ENCODE measurements at places on chromosomes 6 and 20.

GRCh38 chr20:8971669-8972316 lies 97.1 kb upstream of the PLCB4 start:
- no peaks in the 10 kb centered on the region for H3K27me3 ChIP-seq
- no peak for DNase-seq
- H3K27ac ChIP-seq = no peak overlapping the region
- H3K36me3 ChIP-seq = no peaks in the 10 kb centered on the region

DNA sequence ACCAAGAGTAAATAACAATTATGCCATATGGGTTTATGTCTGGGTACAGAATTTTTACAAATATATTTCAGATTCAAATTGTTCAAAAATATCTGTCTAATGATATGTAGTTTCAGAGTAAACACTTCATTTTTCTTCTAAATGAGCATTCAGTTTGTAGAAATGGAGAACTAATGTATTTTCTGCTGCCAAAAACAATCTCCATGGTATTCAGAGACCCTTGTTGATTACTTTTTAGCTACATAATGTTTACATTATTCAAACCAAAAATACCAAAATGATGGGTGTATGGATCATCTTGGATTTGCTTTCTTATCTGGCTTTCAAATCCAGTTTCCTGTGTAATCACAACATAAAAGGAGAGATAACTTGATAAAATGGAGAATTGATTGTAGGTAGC lies 576.0 kb upstream of the CDH4 start:
- no peaks in the 10 kb centered on the region for H3K4me1 ChIP-seq
- H3K36me3 ChIP-seq = no peaks in the 10 kb centered on the region
- no peaks in the 10 kb centered on the region for H3K27me3 ChIP-seq
- no peak overlapping the region for H3K4me3 ChIP-seq
- DNase-seq = no peak
- no peak overlapping the region for H3K27ac ChIP-seq

DNA sequence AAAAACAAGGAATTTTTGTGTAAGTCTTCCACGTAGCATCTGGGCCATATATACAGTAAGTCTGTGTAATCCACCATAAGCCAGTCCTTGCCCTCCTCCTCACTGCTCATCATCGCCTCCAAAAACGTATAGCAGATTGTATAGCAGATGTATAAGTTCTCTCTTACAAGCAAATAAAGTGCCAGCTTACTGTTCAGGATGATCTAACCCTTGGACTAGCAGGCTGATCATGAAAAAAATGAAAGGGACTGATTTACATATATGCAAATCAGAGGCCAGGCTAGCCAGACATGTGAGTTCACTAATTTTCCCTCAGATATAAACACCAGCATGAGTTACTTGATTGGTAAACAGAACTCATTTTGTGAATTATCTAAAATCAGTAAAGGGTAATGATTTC lies 171.5 kb downstream of the LY86 start:
- no peak overlapping the region for H3K27ac ChIP-seq
- no peaks in the 10 kb centered on the region for H3K27me3 ChIP-seq
- peaks cover 12% of the 10 kb centered on the region for H3K4me1 ChIP-seq
- no peak overlapping the region for H3K4me3 ChIP-seq
- DNase-seq = no peak

- no peak overlapping the region for H3K27ac ChIP-seq
- H3K27me3 ChIP-seq = no peaks in the 10 kb centered on the region
- H3K36me3 ChIP-seq = no peaks in the 10 kb centered on the region
- no peak for DNase-seq
- H3K4me1 ChIP-seq = peaks cover 20% of the 10 kb centered on the region
- H3K4me3 ChIP-seq = no peak overlapping the region
These were observed 28.1 kb downstream of the TOX2 start for GRCh38 chr20:43942667-43943285.

- no peaks in the 10 kb centered on the region for H3K36me3 ChIP-seq
- H3K4me1 ChIP-seq = no peaks in the 10 kb centered on the region
- H3K27me3 ChIP-seq = no peaks in the 10 kb centered on the region
- H3K4me3 ChIP-seq = no peak overlapping the region
These were observed 1.5 kb upstream of the MAS1L start for GRCh38 chr6:29489286-29489685.

DNA sequence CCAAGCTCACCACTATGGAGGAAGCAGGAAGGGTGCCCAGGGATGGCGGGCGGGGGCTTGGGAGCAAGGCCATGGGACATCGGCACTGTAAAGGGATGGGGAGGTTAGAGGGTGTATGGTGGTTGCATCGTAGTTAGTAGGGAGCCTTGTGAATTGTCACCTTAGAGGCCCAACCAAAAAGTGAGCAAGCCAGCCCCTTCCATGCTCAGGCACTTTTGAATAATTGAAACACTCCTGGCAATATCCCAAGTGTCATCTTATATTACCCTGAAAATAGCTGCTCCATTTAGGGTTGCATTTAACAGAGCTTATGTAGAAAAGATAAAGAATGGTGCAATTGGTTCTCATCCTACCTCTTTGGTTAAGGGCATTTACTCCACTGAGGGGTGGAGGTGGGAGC lies 169.2 kb downstream of the SAMD5 start:
- H3K27ac ChIP-seq = no peak overlapping the region
- H3K36me3 ChIP-seq = no peaks in the 10 kb centered on the region

DNA sequence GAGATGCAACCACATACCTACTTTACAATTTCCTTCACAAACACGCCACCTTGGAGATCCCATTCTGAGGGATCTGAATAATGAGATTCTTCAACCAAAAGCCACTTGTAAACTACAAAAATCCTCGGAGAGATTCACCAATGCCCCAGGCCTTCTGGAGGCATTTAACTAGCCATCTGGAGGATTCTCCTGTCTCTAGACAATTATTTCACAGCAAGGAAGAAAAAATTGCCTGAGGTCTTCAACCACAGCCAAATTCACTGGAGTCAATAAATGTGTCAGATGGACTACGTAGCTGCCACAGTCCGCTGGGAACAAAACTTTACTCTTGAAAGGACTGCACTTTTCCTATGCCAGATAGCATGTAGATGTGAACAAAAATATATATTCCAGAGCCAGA lies 19.0 kb upstream of the DCDC2 start:
- H3K27ac ChIP-seq = no peak overlapping the region
- H3K27me3 ChIP-seq = no peaks in the 10 kb centered on the region
- H3K36me3 ChIP-seq = no peaks in the 10 kb centered on the region
- no peaks in the 10 kb centered on the region for H3K4me1 ChIP-seq

Data from sigmoid colon (tissue), 7 donors.